ENCODE measurements at places on chromosomes 7 and 10.
A peak's percentile ranks its signal among the peaks of the same experiment; 100 is the strongest.

DNA sequence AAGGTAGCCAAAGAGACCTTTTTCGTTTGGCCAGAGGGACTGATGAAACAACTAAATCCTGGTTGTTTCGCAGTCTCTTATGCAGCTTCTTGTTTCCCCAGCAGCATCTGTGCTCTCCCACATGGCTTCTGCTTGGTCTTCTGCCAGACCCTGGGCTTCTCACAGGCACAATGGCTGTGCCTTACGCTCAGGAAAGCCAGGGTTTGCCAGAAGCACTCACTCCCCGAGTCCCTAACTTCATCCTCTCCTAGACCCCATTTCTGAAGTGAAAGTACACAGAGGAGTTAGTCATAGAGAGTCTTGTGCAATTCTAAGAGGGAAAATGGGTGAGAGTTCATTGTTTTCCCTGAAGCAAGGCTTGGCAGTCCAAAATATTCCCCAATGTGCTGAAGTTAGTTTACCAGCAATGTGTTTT lies 121.7 kb downstream of the EVX1 start:
- DNase-seq: no peak

DNA sequence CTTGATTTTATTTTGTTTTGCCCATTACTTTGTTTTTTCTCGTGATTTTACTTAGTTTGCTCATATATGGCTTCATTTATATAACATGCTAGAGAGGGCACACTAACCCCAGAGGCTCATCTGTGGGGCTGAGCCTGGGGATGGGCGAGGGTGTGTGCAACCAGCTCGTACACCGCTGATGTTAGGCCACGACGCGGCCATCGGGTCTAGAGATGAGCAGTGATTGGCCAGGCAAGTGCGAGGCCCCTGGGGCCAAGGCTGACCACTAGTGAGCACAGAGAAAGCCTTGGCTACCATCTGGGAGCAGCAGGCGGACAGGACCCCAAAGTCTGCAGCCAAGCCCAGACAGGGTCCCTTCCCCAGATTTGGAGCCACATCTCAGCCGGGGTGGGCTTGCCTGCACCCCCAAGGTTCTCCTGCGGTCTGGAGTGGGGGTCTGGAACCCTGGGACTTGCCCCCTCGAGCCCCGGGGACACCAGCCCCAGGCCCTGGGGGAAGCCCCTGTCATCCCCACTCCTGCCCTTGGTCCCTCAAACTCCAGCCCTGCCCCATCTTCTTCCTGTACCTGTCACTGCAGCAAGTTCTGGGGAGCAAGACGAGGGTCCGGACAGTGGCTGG lies 3.7 kb downstream of the FUOM start:
- DNase-seq: no peak

GRCh38 chr10:110358869-110359629 lies 54.3 kb upstream of the SMNDC1 start:
- peak; percentile 22 for DNase-seq

DNA sequence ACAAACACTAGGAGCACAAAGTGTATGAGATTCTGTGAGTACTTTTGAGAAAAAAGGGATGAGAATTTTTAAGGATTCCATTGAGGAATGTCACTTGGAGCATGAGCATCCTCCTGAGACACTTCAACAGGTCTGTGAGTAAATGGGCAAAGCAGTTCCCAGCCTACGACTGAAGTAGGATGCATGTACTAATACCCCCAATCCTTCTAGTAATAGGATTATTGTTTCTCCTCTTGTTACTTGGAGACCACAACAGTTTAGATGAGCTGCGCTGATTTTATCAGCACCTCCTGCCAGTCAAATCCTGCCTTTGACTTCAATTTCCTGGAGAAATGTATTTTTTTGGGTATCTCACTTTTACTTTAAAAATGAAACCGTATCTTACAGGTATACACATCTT lies 820 bp downstream of the BBS9 start:
- peak; percentile 16 for DNase-seq

DNA sequence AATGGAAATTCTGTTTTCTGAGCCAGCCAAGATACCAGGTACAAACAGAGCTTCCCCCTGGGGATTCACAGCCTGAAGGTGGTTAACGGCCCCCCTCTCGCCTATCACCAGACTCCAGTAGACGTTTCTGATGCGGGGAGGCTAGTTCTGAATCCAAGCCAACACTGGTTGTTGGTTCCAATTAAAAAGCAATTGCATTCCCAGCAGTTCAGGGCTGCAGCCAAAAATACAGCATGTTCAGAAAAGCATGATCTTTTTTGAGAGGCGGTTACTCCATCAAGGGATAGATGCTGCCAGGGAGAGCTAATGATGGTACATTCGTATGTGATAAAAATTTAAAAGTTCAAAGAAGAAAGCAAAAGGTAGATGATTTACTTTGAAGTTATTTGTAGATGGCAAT lies 481.0 kb downstream of the GALNT17 start:
- DNase-seq: no peak

- peak; percentile 60 for DNase-seq
Observed at GRCh38 chr10:86876748-86877147, 80.7 kb downstream of the MMRN2 start.

GRCh38 chr10:78785991-78786390 lies 282.8 kb upstream of the ZMIZ1 start:
- DNase-seq: no peak

- peak; percentile 80 for DNase-seq
Observed at GRCh38 chr7:73716318-73716890, 3.1 kb downstream of the STX1A start.

DNA sequence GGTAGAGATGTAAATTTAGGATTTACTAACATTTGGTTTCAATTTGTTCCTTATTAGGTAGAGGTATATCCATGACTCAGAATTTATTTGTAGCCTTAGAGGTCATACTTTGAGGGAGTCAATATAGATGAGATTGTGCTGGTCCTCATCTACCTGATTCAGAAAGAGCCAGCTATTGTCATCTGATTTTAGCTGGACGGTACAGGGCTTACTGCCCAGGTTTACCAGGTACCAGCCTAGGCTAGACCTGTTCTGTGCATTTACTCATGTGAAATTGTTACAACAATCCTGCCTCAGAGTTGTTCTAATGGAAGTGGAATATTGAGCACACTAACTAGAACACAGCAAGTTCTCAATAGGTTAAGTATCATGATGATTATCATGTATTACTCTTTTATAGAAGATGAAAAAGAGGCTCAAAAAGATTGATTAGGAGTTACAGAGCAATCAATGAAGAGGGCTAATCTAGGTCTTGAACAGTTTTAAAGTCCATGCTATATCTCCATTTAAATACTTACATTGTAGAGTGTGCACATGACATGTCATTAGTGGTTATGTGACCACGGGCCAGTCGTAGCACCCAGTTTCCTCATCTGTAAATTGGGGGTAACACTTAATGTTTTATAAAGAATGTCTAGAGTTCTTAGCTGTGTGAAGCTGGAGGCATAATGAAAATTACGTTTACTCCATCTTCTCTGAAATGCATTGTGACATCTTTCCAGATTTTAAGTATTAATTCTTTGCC lies 42.1 kb downstream of the TRIM24 start:
- no peak for DNase-seq

DNA sequence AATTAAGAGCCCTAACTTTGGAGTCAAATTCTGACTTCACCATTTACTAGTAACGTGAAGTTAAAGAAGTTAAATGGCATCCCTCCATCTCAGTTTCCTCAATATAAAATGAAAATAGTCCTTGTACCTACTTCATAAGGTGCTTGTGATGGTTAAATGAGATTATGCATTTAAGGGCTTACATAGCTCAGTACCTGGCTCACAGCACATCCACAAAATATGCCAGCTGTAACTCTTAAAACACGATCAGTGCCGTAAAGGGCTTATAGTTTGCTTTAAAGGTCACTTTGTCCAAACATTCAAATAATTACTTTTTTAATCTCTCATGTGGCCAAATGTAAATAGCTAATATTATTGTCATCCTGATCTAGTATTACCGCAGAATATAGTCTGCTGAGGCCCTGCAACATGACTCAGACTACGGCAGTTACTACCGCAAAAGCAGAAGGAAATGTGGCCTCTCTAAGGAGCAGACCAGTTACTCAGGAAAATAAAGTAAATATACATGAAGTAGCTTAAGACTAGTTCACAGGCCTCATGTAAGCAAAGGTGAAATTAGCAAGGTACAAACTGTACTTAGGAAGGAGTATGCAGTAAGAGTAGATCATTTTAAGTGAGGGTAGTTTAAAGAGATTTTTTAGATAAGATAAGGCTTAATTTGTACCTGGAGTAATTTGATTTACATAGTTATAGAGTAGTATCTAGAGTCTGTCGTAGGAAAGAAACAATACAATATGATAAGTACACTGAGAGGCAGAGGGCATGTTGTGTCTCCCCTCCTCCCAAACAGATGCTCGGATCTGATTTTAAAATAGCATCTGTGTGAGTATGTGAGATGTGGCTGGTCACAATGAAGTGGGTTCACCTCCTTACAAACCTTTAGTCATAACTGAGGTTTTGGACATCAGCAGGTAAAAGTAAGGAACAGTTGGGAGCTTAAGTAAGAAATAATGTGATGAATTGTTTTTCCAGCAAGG lies 13.1 kb downstream of the CASP2 start:
- DNase-seq: no peak

GRCh38 chr10:5983774-5984173 lies 6.4 kb upstream of the IL15RA start:
- DNase-seq: no peak

- DNase-seq: no peak
Observed at GRCh38 chr10:23037561-23037960, 57.8 kb upstream of the MSRB2 start.

DNA sequence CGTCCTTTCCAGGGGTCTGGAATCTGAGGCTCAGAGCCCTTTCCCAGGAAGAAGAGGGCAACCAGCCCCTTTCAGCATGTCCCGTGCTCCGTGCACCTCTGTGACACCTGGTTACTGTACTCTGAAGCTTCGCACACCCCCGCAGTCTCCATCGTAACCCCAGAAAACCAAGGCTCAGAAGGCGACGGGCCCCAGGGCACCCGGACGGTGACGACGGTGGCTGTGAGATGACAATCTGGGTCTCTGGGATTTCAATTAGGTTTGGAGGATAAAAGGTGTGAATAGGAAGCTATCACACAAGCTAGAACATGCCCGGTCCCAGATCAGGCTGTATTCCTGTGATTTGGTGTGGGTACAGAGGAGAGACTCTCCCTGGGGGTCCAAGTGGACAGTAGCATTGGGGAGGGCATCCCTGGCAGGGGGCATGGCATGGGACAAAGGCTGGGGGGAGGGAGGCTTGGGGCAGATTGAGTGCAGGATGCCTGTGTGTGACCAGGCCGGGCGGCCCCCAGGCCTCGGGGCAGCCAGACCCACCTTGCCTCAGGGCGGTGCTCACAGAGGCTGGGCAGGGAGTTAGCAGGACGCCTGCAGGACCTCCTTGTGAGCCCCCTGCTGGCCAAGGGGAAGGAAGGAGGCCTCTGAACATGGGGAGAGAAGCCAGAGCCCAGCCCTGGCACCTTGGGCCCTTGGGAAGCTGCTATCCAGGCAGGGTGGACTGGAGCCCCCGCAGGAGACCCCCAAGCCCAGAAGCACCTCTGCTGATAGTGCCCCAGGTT lies 23.4 kb upstream of the PSMG3 start:
- DNase-seq: no peak

DNA sequence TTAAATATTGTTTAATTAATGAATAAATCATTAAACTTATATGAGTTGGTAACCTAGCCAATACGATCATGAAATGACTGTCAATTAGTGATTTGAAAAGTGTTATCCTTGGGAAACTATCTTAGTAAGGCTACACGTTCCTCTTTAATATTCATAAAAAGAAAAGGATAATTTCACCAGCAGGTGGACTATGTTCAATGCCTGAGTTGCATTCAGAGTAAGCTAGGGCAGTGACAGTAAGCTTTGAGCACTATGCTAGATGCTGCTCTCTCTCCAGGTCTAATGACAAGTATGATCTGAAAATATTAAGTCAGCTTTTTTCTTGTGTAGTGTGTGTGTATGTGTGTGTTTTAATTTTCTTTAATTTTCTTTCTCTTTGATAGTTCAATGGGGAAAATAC lies 486.3 kb upstream of the PCDH15 start:
- DNase-seq: no peak

GRCh38 chr10:47044741-47045140 lies 133.5 kb downstream of the PTPN20 start:
- no peak for DNase-seq

DNA sequence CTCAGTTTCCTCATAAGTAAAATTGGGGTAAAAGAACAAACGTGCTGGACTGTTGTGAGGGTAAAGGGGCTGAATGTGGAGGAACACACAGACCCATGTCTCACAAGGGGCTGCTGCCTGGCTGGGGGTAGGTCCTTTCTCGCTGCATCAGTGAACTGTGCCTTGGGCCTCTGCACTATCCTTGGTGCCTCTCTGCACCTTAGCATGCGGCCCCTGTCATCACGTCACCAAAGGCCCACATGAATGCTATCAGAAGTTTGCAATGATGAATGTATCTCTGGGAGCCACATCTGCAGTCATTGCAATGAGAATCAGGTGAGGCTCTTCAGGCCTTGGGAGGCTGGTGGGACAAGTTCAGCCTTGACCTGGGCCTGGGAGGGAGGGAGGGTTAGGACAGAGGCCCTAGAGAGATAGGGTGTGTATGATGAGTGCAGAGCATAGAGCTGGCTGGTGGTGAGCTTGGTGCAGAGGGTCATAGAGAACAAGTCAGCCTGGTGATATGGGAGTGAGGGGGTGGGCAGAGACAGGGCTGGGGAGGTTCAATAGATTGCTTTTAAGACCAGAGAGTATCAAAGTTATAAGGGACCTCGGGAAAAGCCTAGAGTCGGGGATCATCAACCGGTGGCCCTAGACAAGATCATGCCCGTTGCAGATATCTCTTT lies 308.4 kb downstream of the RPS24 start:
- no peak for DNase-seq

- DNase-seq: no peak
Observed at GRCh38 chr10:19638182-19638895, 177.9 kb upstream of the PLXDC2 start.

DNA sequence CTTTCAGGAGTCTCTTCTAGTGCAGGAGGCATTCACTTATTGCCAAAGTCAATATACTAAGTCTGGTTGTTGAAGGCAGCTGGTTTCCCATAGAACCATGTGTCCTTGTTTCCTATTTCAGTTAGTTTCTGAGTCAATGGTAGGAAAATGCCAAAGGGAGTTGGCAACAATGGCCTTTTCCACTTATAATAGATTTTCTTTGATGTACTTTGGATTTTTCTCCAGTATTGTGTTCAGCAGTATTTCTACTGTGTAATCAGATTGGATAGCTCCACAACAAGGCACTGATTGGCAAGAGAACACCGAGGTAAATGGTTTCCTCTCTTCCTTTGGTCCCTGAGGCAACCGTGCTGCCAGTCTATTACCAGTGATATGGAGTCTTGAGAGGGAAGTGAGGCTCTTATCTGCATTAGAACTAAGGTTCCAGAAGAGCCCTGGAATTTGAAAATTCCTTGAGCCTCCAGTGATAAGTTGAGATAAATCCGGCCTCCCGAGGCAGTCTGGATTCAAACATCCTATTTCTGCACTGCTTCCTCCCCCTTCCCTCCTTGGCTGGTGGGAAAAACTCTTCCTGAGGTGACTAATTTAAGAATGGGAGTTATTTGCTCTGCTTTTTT lies 7.9 kb upstream of the SEPTIN7 start:
- no peak for DNase-seq

DNA sequence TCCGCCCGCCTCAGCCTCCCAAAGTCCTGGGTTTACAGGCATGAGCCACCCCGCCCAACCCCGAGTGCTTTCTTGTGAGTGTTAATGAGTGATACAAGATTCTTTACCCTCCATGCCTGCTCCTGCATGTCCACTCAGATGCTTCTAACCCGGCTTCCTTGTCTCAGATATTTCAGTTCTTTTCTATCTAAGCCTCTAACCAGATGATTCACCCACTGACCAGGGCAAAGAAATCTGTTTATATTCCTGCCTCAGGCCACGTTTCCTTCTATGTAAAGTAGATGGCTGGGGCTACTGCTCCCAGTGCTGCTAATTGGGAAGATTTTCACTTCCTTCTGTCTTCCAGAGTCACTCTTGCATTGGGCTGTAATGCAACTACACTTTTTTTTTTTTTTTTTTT lies 395.1 kb upstream of the ANKRD30A start:
- DNase-seq: no peak
